Left cardiac atrium (tissue), 4 donors: ENCODE measurements at places on chromosomes 11 and 22.

GRCh38 chr11:97537407-97538150, 1147.8 kb downstream of the JRKL start:
- DNase-seq: no peak

GRCh38 chr11:104086621-104087020, 50.2 kb downstream of the DDI1 start:
- DNase-seq: no peak

- DNase-seq: no peak
These were observed 886.4 kb downstream of the BRD1 start for GRCh38 chr22:48941033-48941902.

DNA sequence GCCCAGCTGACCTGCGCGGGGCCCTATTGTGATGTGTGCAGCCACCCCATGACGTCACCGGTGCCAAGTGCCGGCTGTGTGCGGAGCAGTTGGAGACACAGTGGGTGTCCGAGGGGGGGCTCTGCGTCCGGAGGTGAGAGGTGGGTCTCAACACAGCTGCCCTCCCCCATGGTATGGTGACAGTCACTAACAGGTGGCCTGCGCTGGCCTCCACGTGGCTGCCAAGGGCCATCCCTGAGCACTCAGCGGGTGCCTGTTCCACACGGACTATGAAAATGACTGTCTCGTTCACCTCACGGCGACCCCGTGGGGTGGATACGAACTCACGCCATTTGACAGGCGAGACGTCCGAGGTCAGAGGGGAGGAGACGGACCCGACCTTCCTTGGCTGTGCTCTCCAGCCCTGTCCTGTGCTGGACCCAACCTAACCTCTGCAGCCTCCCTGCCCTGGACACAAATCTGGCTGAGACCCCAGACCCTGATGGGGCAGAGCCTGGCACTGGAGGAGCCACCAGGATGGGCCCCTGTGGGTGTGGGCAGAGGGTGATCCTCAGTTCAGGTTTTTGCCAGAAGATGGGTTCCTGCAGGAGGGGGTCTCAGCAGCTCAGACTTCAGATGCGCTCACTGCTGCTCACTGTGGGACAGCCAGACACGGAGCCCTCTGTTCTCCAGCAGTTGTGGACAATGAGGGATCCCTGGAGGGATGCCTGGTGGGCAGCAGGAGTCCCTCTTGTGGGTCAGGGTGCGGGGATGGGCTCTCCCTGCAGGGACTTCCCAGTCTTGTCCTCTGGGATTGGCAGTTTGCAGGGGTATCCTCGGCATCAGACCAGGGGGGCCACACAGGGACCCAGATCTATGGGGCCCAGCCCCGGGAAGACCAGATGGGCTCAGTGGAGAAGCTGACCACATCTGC, 6.3 kb downstream of the HRAS start:
- peak; percentile 15 for DNase-seq

DNA sequence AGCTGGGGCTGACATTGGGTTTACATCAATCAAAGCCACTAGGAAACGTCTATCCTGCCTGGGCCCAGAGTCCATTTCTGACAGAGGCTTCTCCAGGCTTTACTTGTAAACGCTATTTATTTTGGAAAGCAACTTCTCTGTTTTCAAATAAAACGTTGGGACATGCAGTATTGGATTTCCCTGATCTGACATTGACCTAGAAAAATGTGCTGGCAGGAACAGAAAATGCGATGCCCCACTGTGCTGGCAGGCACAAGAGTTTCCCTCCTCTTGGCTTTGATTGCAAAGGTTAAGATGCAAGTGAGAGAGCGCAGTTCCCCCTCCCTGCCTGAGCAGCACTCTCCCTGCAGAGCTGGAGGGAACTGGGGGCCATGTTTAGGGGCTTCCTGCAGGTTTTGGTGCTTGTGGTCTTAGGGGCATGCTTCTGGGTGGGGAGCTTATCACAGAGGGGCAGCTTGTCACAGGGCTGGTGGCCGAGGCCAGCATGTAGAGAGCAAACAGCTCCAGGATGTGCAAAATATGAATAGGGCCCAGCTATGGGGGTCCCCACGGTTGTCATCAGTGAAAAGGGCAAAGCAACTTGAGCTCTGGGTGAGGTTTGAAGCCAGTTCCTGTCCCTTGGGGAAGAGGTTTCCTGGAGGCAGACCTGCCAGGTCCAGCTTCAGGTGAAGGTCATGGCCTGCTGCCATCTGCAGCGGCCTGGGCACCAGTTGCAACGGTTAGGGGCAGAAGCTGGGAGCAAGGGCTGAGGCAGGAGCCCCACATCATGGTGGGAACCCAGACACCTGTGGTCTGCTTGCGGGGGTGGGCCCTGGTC, 42.3 kb upstream of the DKK3 start:
- no peak for DNase-seq

DNA sequence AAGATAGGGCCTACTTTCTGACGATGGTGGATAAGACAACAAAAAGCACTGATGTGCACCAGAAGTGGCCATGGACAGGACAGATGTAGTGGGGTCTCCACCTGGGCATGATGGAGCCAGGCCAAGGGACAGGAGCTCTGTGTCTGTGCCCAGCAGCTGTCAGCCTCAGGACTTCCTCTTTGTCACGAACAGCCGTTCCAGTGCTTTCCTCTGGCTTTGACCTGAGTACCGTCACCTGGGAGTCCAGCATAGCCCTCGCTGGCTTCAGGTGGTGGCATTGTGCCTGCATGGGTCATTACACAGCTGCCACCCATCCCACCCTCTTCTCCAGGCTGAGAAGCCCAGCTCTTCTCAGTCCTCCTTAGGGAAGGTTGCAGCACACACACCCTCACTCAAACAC, 137.8 kb downstream of the GRIK4 start:
- no peak for DNase-seq

DNA sequence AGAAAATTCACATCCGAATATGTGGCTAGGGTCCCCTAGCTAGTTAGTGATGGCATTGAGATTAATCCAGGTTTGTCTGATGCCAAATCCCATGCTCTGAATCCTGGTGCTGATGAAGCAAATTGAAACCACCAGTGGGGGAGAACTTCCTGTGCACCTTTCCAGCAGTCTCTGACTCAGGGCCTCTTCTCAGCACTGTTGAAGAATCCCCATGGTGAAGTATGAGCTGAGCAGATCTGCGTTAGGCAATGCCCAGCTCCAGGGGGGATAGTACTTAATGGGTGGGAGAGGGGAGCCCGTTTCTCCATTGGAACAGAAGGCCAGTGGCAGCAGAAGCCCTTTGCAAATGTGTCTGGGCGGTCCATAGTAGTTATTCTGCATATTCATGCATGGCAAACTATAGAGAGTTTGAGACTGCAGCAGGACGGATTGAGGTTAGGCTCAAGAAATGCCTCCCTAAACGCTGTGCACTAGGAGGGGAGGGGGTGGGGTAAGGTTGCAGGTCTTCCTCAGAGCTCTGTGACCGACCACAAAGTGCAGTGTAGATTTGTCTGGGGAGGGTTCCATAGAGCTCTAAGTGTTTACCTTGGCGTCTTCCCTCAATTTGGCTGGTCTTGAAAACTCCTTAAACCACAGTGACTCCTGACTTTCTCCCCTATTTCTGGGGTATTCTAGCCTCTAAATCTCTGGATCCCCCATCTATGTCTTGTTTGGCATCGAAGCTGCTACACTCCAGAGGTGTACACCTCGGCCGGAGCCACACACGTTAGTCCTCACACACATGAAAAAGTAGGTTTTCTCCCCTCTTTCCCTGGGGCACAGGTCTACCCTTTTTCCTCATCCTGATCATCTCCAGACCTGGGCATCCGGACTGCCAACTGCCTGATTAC, 4.8 kb downstream of the POU2F3 start:
- no peak for DNase-seq

DNA sequence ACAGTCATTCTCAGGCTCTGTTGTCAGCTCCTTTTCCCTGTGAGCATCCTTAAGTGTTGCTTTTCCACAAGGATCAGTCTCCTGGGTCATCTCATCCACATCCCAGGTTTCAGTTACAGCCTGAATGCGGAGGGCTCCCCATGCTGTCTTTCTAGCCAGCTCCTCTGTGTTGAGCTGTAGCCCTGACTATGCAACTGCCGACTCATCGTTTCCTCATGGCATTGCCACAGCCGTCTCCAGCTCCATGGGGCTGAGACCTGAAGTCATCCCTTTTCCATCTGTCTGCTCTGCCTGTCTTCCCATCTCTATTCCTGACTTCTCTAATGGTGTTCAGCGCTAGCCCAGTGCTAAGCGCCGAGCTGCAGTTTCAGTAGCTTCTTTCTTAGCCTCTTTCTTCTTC, 11.8 kb downstream of the SAMM50 start:
- DNase-seq: no peak

DNA sequence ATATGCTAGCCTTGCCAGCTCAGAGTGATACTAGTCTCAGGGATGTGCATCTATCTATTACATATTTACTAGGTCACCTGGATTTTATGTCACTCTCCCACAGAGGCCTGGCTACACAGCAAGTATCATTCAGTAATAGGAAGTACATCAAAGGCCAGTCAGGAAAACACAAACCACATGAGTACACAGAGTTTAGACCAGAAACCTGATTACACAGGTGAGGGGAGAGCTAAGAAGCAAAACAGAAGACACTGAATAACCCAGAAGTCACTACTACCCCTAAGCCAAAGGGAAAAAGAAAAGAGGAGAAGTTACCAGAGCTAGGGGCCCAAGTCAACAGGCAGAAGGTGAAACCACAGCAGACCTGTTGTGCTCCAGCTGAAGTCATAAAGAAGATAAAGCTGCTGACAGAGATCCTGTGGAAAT, 13.3 kb downstream of the LPXN start:
- DNase-seq: no peak

DNA sequence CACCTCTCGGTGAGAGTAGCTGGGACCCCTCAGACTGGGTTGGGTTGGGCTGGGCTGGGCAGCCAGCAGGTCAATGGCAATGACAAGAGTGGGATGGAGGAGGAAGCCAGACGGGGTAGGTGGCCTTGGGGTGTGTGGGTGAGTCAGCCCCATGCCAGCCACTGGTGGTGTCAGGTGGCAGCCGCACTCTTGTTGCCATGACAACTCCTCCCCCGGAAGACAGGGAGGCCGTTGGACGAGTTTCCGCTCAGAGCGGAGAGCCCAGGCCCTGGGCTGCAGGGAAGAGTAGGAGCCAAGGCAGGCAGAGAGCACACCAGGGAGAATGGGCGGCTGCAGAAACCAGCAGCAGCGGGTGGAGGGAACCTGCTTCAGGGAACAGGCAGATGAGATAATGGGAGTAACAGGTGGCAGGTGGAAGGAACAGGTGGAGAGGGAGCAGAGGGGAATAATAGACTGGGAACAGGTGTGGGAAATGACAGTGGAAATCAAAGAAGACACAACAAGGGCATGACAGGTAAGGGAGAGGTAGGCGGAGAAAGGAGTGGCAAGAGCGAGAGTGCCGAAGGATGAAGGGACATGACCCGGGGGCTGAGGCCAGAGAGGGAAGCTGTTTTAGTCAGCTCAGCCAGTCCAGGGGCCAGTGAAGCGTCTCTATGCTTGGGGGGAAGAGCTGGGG, 8.7 kb downstream of the SPTBN2 start:
- no peak for DNase-seq

DNA sequence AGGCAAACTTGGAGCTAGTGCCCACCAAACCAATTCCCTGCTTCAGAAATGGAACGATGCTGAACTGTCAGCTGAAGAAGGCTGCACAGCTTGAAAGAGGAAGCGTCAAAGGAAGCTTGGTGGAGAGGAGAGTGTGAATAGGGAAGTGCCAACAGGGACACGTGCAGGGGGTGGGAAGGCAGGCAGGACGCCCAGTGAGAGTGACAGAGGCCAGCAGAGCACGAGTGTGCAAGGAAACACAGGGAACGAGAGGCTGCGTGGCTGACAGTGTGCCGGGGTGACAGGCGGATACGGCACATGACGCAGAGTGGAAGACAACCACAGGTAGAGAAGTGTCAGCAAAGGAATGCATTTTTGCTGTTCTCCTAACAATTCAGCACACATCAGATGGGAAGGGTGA, 196.4 kb downstream of the LARGE1 start:
- no peak for DNase-seq

- DNase-seq: no peak
These were observed 22.0 kb downstream of the ST14 start for GRCh38 chr11:130181295-130182272.

GRCh38 chr11:120304526-120304925, 20.6 kb upstream of the TLCD5 start:
- DNase-seq: no peak

- no peak for DNase-seq
These were observed 58.2 kb upstream of the PDE3B start for GRCh38 chr11:14585438-14585837.

GRCh38 chr11:14380947-14381561, 22.1 kb upstream of the RRAS2 start:
- DNase-seq: peak; percentile 80

- DNase-seq: no peak
These were observed 23.0 kb upstream of the MYEOV start for GRCh38 chr11:69270941-69271340.

GRCh38 chr11:114398303-114398920, 1.9 kb downstream of the C11orf71 start:
- no peak for DNase-seq

GRCh38 chr11:47044119-47044518, 107.6 kb downstream of the CSTPP1 start:
- no peak for DNase-seq

DNA sequence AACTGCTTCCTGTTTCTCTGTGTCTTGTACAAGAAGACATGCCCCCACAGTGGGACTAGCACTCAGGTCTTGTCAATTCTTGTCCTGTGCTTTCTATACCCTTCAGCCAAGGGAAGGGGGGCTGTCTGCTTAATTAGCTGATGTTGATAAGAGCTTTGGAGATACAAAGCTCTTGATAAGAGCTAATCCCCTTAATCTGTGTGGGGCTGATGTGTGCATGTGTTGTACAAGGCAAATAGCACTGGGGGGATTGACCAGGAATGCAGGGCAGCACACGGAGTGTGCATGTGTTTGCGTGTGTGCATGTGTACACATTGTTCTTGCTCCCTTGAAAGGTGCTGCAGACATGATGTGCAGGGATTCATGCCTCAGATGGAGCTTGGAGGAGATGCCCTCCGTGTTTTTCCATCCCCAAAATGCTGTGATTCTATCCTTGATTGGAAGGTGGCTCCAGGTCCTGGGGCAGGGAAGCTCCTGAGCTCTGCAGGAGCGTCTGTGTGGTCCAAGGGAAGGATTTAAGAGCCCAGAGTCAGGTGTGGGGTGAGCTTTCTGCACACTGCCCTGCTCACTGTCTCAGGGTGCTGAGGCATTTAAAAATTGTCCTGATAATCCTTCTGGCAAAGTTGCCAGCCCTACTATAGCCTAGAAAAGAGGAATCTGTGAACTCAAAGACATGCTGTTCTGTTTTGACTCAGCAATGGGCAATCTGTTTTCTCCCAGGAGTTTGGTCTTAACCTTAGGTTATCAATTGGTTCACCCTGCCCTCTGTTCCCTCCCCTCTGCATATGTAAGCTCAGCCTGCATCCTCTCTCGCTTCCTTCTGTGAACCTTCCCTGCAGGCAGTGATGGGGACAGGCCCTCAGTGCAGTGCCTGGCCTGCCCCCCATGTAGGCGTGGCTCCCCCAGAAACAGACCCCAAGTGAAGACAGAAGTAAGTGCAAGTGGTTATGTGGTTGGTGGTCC, 102.0 kb downstream of the GRIK4 start:
- no peak for DNase-seq

DNA sequence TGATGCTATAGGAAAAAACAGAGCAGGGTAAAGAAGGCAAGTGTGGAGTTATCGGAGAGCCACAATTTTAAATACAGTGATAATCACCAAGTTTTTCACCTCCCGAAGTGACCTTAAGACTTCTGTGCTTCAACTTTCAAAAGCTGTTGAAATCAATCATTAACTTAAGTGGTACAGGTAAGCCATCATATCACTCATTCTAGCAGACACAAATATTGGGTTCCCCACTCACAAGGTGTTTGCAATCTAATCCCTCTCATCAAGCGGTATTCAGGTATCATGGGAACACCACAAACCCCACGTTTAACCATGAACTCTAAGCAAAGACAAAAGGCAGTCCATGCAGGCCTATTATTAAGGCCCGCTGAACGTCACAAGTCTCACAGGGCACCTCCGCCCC, 26.8 kb downstream of the LARGE1 start:
- DNase-seq: no peak
